ENCODE measurements at places on chromosomes 16 and 17. TPM values are rescaled to one million over a fixed set of nuclear protein-coding genes. Genes with fewer than 3 reads are reported as not detected.

- no peak for DNase-seq
Observed at GRCh38 chr17:45780921-45781320, 3.2 kb upstream of the CRHR1 start.

- no peak for DNase-seq
Observed at GRCh38 chr16:63442246-63442645, 1406.0 kb upstream of the CDH8 start.

- DNase-seq, result no peak
Observed at GRCh38 chr16:4747906-4748681, 13.8 kb downstream of the DNAAF8 start.

DNA sequence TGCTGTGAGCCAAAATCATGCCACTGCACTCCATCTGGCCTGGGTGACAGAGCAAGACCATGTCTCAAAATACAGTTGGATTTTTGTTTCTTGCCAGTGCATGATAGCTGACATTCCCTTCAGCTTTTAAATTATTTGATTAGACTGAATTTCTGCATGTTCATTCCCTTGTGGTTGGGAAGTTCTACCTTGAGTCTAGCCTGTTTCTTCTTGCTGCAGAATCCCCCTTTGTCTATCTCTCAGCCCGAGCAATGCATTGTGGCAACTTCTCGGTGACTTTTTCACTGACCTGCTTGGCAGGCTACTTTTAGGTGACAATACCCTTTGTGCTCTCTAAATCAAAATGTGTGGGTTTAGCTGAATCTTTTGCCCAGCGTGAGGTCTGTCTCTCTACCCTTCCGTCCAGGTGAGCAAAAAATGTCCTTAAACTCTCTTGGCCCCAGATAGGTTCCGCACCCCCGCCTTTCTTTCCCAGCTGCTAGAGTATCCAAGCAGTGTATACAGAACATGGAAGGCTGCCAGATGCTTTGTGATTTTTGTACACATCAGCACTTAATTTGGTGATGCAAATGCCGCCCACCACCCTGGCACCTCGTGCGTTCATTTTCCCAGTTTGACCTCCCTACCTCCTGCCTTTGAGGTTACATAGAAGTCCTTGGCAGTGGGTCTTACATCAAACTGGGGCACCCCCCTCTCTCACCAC, 130.2 kb downstream of the ABCC6 start:
- no peak for DNase-seq

DNA sequence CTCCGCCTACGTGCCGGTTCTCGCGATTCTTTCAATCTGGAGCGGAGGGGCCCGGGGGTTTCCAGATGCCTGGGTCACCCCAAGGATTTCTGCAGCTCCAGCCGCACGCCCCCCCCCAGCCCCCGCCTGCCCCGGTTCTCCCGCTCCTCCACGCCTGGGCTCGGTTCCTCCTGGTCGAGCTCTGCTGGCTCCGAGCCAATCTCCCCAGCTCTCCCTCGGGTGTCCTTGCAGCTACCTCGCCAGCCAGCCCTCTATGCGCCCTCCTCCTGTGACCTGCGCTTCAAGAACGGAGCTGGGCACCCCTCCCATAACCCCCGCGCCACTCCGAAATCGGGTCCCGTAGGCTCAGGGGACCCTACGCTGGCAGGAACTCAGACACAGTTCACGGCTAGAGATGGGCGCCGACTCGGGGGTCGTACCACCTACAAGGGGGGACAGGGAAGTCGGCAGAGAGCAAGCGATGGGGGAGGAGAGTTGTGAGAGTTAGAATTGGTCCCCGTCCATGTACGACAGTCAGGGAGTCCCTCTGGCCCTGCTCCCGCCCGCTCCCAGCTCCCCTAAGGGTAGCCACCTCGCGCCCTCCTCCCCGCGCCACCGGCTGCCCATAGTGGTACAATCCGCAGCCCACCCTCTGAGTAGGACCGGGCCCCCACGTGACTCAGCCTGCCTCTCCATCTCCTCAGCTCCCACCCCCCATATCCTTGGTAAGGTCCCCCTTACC, 961 bp downstream of the FGF11 start:
- DNase-seq, result peak; percentile 51

DNA sequence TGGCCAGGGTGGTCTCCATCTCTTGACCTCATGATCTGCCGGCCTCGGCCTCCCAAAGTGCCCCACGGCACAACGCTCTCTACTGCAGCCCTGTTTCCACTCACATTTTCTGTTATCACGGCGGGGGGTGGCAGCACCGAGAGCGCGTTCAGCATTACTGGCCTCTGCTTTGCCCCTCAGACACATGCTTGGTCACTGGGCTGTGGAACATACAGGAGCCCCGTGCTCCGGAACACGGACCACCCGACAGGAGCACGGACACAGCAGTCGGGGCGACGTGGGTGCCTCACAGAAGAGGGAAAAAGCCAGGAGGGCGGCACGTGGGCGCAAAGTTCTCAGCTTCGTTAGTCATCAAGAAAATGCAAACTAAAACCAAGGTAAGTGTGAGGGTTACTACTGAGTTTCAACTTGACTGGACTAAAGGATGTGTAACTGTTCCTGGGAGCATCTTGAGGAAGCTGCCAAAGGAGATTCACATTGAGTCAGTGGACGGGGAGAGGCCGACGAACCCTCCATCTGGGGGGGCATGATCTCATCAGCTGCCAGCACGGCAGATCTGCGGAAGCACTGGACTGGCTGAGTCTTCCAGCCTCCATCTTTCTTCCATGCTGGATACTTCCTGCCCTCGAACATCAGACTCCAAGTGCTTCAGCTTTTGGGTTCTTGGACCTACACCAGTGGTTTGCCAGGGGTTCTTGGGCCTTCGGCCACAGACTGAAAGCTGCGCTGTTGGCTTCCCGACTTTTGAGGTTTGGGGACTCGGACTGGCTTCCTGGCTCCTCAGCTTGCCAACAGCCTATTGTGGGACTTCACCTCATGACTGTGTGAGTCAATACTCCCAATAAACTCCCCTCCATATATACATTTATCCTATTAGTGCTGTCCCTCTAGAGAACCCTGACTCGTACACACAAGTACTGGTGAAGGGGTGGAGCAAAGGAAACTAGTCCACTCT, 106.8 kb downstream of the ZNF778 start:
- no peak for DNase-seq

DNA sequence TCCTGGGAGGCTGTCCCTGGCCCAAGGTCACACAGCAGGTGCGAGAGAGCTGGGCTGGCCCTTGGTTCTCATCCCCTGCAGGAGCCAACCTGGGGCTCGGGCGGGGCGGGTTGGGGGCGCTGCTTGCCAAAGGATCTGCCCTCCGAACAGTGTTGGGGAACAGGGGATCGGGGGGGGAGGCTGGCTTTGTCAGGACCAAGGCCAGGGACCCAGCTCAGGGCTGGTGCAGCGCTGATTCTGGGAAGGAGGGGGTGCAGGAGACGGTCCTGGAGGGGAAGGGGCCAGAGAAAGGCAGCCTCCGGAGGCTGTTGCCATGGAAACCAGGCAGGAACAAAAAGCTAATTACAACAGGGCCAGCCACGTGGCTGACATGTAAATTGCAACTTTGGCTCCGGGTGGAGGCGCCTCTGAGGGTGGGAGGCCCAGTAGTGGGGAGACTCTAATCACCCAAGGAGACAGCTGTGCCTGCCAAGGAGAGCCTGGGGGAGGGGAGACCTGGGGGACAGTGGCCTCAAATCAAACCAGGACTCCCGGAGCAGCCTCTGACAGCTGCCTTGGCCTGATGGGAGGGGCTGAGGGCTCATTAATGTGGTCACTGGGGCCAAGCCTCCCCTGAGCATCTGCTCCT, 1.3 kb downstream of the TUBB3 start:
- no peak for DNase-seq

DNA sequence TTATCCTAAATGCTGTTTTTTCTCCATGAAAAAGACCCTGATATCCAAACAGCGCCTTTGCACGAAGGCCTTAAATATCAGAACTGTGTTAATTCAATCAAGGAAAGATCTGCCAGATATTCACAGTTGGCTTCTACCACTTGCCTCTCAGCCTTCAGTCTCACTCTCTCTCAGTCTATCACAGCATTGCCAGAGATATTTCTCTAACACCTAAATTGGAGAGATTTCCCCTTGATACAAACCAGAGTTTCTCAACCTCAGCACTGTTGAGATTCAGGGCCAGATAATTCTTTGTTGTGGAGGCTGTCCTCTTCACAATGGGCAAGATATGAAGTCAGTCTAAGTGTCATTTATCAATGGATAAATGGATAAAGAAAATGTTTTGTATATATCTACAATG, 454.1 kb upstream of the MAF start:
- no peak for DNase-seq

DNA sequence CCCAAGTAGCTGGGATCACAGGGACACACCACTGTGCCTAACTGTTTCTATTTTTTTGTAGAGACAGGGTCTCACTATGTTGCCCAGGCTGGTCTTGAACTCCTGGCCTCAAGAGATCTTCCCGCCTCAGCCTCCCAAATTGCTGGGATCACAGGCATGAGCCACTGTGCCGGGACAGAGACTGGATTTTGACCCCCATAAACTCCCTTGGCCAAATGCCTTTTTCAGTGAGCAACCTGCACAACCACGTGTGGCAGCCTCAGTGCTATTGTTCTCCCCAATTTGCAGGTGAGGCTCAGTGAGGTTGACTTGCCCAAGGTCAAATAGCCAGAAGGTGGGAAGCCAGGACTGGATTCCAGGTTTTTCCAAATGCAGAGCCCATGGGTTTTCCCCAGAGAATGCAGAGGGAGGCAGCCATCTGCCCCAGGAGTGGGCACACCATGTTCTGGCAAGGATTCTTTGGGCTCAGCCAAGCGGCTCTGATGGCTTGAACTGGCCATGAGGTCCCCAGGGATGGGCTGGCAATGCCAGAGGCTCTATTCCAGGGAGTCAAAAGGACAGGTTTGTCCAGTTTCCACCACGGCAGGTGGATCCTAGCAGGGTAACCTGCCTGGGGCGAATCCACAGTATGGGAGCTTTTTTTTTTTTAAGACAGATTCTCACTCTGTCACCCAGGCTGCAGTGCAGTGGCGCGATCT, 1.8 kb downstream of the IL27 start:
- DNase-seq, result peak; percentile 97

- no peak for DNase-seq
Observed at GRCh38 chr16:80580109-80580832, 39.5 kb downstream of the DYNLRB2 start.

ZNF768 gene
- 64.2 TPM for total RNA-seq

ALDH3A2 gene
- total RNA-seq, result 271 TPM

PSMB10 gene
- 56.2 TPM for total RNA-seq

WFIKKN1 gene
- total RNA-seq, result 9.2 TPM
